ENCODE measurements at places on chromosomes 2 and 18. TPM values are rescaled to one million over a fixed set of nuclear protein-coding genes. Genes with fewer than 3 reads are reported as not detected.

DNA sequence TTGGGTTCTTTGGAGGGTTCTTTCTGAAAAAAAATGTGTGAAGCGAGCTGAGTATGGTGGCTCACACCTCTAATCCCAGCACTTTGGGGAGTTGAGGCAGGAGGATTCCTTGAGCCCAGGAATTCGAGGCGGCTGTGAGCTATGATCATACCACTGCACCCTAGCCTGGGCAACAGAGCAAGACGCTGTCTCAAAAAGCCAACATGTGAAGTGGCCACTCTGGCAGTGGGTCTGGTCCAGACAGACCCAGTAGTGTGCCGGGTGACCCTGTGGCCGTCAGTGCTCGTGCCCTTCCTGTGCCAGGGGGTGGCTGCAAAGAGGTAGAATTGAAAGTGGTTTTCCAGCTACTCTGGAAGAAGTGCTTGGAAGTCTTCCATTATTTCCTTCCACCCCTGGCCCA is 11.6 kb downstream of the KLF11 start:
- no peak for DNase-seq
- no peak overlapping the region for H3K4me3 ChIP-seq
- H3K27ac ChIP-seq = no peak overlapping the region
- H3K36me3 ChIP-seq = no peaks in the 10 kb centered on the region
- no peaks in the 10 kb centered on the region for H3K27me3 ChIP-seq

- no peak overlapping the region for H3K27ac ChIP-seq
- H3K4me3 ChIP-seq = no peak overlapping the region
- H3K27me3 ChIP-seq = no peaks in the 10 kb centered on the region
- no peak for DNase-seq
- H3K4me1 ChIP-seq = no peaks in the 10 kb centered on the region
These were observed 36.2 kb downstream of the PDIA6 start for GRCh38 chr2:10776231-10776977.

The ALK gene
- not detected for total RNA-seq

The AFF3 gene
- 23.5 TPM for total RNA-seq

The IL1RL2 gene
- not detected for total RNA-seq

- no peak overlapping the region for H3K27ac ChIP-seq
- no peaks in the 10 kb centered on the region for H3K27me3 ChIP-seq
- DNase-seq = no peak
- H3K4me1 ChIP-seq = no peaks in the 10 kb centered on the region
- no peaks in the 10 kb centered on the region for H3K36me3 ChIP-seq
These were observed 110.6 kb upstream of the TTC39C start for GRCh38 chr18:23903971-23904370.

The ASAP2 gene
- 0.10 TPM for total RNA-seq
